ENCODE measurements at places on chromosomes 1 and 21.

DNA sequence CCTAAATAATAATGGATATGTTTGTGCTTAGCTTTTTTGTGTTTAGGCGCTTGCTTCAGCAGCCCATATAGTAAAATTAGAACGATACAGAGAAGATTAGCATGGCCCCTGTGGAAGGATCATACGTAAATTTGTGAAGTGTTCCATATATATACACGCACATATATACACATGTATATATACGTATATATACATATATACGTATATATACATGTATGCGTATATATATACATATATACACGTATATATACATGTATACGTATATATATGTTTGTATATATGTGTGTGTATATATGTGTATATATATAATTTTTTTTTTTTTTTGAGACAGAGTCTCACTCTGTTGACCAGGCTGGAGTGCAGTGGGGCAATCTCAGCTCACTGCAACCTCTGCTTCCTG lies 17.4 kb downstream of the SNX27 start:
- DNase-seq, result no peak

- DNase-seq, result peak; percentile 82
Measured at GRCh38 chr21:41928621-41929220, 25.1 kb downstream of the C2CD2 start.

GRCh38 chr1:169696273-169697100 lies 14.9 kb downstream of the SELL start:
- DNase-seq, result peak; percentile 31

DNA sequence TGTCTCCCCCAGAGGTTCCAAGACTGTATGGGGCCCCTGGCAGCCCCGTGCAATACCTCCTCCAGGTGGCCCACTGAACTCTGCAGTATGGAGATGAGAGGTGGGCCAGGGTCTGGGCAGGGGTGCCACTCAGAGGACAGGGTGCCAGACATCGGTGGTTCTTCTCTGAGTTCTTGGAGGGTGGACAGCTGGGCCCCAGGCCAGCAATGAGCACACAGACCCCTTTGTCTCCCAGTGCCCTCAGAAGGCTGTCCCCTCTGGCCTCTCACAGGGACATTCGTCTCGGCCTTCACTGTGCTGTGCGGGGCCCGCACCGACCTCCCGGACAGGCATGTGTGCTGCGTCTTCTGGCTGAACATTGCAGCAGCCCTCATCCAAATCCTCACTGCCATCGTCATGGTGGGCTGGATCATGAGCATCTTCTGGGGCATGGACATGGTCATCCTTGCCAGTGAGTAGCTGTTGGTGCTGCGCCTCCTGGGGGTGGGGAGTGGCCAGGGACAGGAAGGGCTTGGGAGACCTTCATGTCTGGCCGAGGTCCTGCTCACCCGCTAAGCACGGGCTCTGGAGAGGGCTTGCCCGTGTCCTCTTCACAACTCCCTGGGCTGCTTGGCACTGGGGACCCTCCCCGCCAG lies 48.1 kb downstream of the STUM start:
- no peak for DNase-seq

DNA sequence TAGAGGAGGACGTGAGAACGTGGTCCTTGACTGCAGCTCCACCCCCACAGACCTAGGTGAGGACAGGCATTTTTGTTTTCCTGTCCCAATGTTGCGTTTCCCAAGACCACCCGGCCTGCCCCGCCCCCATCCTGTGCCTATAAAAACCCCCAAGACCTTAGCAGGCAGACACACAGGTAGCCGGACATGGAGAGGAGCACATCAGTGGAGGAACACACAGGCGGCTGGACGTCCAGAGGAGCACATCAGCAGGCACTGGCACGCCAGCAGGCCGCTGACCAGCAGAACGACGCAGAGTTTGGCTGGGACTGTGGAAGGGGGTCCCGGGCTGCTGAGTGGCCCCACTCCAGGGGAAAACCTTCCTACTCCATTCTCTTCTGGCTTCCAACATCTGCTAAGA lies 12.7 kb upstream of the HMGCL start:
- no peak for DNase-seq

- no peak for DNase-seq
Measured at GRCh38 chr1:180256341-180257027, 26.4 kb downstream of the LHX4 start.

- peak; percentile 88 for DNase-seq
Measured at GRCh38 chr1:161209790-161210409, 5.2 kb upstream of the FCER1G start.

GRCh38 chr21:42127164-42128150 lies 56.3 kb downstream of the UMODL1 start:
- no peak for DNase-seq

- DNase-seq, result no peak
Measured at GRCh38 chr1:9475061-9475627, 64.1 kb upstream of the SLC25A33 start.

GRCh38 chr1:22892789-22893188 lies 79.9 kb downstream of the LACTBL1 start:
- no peak for DNase-seq

- DNase-seq, result peak; percentile 27
Measured at GRCh38 chr1:229411434-229412055, 22.3 kb downstream of the ACTA1 start.

GRCh38 chr1:180519846-180520245 lies 17.5 kb upstream of the ACBD6 start:
- DNase-seq, result no peak

DNA sequence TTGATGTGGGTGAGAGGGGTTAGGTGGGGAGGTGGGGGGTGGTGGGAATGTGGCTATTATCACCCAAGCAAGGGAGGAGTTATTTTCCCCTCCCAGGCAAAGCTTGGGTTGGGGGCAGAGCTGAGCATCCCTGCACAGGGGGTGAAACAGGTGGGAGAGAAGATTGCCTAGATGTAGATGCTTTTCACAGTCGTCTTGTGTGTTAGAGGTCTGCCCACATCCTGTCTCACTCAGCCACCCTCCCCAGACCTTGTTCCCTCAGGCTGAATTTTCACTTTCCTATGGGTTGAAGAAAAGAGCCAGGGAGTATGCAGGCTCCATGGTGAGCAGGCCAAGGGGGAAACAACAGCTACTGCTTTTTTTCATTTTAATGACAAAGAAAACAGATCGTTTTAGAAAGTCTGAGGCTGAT lies 223.5 kb downstream of the KIF26B start:
- DNase-seq, result no peak

GRCh38 chr1:47608296-47608875 lies 170.5 kb downstream of the FOXD2 start:
- no peak for DNase-seq

GRCh38 chr1:62717483-62717882 lies 29.3 kb upstream of the DOCK7 start:
- DNase-seq, result no peak

GRCh38 chr1:227726924-227727599 lies 8.0 kb downstream of the JMJD4 start:
- DNase-seq, result no peak

- no peak for DNase-seq
Measured at GRCh38 chr1:81179242-81179641, 621.5 kb upstream of the ADGRL2 start.

- DNase-seq, result no peak
Measured at GRCh38 chr1:36542962-36543515, 60.3 kb upstream of the CSF3R start.

GRCh38 chr21:14875704-14876523 lies 188.9 kb downstream of the NRIP1 start:
- DNase-seq, result no peak

- no peak for DNase-seq
Measured at GRCh38 chr1:109479311-109479710, 4.4 kb upstream of the ATXN7L2 start.

DNA sequence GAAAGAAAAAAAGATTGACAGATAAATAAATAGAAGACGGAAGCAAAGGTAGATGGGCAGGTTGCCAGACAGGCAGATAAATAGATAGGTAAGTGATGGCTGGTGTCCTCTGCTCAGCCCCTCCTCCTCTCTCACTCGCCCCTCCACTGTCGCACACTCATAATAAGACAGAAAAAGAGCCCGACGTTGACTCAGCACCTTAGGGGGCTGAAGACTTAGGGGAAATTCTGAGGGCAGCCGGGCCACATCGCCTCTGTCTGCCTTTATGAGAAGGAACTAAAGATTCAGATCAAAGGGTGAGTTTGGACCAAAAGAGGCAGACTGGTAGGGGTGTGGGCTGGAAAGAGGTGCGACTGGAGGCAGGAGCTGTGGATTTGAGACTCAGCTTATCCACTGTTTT lies 158.1 kb upstream of the IGSF21 start:
- DNase-seq, result no peak

GRCh38 chr1:220368352-220369265 lies 96.4 kb upstream of the RAB3GAP2 start:
- DNase-seq, result no peak

- DNase-seq, result no peak
Measured at GRCh38 chr1:170267317-170267716, 121.6 kb downstream of the NTMT2 start.

- no peak for DNase-seq
Measured at GRCh38 chr1:164137273-164137925, 421.6 kb upstream of the PBX1 start.

GRCh38 chr1:51776408-51776807 lies 102.1 kb downstream of the NRDC start:
- peak; percentile 5 for DNase-seq

- peak; percentile 65 for DNase-seq
Measured at GRCh38 chr21:45154511-45155508, 80.4 kb downstream of the ADARB1 start.

DNA sequence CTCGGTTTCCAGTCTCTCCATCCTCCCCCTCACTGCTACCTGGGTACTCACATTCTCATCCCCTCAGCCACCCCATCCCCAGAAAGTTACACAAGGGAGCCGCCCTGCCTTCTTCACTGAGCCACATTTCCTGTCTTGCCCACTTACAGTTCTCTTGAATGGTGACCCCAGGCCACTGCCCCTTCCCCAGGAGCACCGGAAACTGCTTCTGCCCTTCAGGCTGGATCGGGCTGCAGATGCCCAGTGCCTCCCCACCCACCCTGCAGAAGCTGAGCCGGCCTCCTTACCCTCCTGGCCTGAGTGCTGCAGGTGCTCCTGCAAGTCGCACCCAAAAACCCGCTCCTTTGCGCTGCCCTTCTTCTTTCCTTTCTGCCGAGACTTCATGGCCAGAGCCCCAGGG lies 450 bp downstream of the ARHGAP30 start:
- DNase-seq, result no peak

DNA sequence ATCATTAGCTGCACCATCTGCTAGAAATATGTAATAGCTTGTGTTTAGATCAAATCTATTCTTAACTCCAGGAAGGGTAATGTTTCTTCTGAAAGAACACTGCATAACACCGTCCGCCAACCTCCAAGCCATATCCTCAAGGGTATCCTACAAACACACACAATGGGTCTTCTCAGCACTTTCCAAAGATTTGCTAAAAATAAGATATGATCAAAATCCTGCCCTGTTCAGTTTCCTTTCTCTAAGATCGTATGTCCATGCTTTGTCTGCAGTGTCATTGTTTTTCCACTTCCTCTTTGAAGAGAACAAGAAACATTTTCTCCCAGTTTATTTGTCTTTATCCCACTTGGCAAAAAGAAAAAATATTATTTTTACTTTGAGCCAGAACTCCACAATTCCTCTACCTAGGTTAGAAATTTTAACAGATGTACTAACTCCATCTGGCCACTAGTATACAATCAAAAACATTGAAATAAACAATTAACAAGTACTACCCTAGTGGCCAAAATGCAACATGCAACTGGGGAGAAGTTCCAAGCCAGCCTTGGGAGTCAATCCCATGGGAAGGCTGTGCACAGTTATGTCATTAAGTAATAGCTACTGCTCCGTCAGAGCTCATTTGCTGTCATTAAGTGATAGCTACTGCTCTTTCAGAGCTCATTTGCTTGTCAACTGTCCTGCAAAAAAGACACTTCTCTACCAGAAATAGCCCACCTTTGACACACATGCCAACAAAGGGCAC lies 37.8 kb downstream of the FRRS1 start:
- peak; percentile 16 for DNase-seq

DNA sequence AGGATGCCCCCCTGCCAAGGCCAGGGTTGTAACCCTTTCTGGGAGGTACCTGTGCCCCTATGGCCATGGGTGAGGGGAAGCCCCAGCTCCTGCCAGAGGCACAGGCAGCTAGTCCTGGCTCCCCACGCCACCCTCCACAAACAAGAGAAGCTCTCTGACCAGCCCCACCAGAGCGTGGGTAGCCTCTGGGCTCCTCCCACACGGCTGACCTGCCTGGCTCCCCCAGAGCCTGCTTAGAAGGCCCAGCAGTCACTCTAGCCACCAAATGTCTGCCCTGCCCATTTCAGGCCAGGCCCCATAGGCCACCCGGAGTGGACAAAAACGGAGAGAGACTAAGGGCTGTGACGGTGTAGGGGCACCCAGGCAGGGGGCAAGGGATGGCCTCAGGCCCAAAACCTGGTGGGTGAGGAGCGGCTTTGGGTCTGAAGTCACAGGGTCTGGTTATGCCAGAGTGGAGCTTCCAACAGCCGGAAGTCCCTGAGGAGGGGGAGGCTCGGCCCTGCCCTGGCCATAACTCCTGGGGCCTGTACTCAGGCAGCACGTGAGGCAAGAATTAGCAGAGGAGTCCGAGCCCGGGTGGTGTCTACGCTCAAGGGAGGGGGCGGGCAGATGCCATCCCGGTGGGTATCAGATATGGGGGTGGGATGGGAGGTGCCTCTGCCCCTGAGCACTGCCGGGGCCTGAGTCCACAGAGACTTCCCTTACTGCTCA lies 155.4 kb downstream of the CASZ1 start:
- no peak for DNase-seq

- no peak for DNase-seq
Measured at GRCh38 chr1:103170609-103171008, 62.3 kb upstream of the COL11A1 start.

DNA sequence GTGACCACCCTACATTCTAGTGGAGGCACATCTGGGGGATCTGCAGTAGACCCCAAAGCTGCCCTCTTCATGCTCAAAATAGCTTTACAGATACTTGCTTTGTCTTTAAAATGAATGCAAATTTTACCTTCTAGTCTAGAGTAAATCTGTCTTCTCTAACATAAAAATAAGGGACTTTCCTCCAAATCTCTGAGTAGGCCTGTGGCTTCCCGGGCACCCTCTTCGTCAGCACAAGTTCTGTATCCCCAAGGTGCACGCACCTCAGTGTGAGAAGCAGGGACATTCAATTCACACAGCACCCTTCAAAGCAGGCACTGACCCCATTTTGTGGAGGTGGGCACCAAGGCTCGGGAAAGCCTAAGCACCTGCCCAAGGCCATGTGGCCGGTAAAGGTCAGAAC lies 19.0 kb downstream of the MEF2D start:
- DNase-seq, result no peak

DNA sequence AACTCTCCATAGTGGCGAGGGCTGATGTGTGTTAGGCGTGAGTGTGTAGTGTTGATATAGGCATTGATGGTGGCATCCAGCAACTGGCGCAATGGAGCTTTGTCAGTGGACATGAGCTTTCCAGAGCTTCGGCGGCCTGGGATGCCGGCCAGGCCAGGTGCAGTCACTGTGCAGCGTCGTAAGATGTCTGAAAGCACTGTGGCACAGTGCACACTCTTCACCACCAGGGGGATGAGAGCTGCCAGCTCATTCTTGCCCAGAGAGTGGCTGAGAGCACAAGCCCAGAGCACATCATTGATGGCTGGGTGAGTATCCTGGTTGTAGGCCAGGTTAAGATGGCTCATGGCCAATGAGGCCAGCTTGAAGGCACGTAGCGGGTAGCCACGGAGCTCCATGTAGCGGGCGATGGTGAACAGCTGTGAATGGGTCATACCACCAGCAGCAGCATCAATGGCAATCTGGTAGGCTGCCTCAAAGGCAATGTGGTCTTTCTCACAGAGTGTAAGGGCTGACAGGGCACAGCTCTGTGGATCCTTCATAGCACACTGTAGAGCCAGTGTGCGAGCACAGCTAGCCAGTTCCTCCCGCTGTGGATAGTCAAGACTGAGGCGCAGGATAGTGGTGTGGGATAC lies 6.7 kb downstream of the UROD start:
- DNase-seq, result peak; percentile 76

Measured in suppressor macrophage (primary cell).